ENCODE measurements at places on chromosomes 12 and 14.

GRCh38 chr12:94553130-94553519 is 93.5 kb upstream of the CEP83 start:
- DNase-seq = no peak

DNA sequence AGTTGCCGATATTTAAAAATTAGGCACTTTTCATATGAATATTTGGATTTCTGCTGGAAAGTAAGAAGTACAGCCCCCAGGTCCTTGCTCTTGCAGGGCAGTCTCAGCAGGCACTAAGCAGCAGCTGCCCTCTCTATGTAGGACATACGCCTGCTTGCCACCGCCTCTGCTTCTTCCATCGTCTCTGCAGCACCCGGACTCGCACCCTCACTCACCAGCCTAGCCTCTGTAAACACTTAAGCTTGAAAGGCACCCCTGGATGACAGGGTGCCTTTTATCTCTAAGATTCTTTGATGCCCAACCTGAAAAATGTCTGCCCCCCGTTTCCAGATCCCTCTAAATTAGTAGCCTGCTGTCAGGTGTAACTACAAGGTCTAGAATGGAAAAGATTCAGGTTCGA is 19.0 kb downstream of the OTUB2 start:
- no peak for DNase-seq

DNA sequence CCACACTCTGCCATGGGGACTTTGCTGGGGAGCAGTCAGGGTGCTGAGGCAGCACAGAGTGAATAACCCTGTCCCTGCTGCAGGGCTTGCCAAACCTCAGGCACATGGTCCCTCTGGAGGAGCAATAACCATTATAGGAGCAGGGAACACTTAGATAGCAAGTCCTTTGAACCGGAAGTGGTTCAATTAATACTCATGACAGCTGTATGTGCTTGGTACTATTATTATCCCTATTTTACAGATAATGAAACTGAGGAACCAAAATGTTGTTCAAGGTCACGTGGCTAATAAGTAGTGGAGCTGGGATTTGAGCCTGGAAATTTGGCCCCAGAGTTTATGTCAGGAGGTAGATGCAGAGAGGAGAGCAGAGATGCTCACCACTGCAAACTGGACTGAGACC is 49.0 kb downstream of the RFX4 start:
- DNase-seq = peak; percentile 30

DNA sequence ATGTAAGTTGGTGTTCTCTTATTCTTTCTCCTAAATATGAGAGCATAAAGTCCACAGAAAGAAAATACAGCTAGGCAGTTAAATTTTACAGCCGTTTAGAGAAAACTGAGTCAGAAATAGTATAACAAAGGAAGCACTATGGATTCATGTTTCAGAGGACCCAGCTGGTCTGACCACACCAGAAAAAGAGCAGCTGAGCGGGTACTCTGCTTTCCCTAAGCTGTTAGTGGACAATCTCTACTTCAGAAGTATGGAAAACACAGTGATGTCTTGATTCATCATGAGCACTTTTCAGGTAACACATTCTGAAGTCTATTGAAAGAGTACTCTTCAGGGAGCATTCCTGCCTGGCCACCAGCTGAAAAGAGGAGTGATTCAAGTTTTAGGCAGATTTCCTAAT is 12.4 kb downstream of the PPM1H start:
- DNase-seq = no peak

GRCh38 chr12:24838531-24838950 is 110.4 kb downstream of the BCAT1 start:
- DNase-seq = peak; percentile 7

DNA sequence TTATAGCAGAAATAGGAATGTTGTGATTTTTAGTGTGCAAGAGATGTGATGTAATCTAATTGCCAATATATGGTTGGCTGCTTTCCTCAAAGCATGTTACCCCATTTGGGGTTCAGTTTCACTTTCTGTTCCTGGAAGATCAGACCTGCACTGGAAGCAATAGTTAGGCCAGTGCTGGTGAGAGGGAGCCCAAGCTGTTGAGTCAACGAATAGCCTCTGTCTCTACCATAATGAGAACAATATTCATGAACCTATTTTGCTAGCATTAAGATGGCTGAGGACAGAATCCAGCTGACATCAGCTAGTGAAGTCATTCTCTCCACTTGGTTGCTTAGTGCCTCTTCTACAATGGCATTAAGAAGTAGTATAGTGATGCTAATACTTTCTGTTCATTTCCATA is 379.9 kb upstream of the DCN start:
- no peak for DNase-seq

DNA sequence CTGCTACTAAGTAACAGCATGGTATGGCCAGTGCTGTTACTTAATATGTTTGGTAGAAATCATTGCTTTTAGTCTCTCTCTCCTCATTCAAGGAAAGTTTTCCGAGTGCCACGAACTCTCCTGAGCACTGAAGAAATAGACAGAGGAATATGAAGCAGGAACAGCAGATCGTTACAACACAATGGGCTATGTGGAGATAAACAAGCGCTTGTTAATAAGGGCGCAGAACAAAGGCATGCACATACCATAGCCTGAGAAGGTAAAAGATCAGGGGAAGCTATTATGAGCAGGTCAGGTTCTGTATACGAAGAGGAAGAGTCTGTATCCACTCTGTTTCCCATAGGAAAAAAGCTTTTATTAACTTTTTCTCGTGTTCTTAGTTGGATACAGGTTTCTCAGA is 156.2 kb upstream of the CPNE8 start:
- DNase-seq = no peak

DNA sequence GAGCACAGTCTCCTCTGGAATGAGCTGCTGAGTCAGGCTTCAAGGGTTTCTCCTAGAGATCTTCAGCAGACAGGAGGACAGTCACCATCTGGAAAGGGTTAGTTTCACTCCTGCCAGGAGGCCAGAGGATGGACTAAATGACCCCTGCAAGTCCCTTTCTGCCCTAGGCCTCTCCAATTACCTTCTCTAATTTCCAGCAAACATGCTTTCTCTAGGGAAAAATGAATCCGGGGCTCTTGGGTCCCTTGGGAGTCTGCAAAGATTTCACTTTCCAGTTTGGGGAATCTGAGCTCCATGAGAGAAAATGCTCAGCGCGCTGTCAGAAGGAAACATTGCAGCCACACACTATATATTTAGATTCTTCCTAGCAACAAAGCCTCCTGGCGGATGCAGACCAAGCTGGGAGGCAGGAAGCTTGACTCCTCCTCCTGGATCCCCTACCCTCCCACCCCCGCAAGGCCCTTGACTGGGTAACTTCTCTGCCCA is 184.4 kb upstream of the CCND2 start:
- no peak for DNase-seq

GRCh38 chr12:132111654-132112304 is 32.3 kb downstream of the DDX51 start:
- DNase-seq = no peak

GRCh38 chr14:104403421-104404220 is 175.9 kb upstream of the C14orf180 start:
- DNase-seq = no peak

DNA sequence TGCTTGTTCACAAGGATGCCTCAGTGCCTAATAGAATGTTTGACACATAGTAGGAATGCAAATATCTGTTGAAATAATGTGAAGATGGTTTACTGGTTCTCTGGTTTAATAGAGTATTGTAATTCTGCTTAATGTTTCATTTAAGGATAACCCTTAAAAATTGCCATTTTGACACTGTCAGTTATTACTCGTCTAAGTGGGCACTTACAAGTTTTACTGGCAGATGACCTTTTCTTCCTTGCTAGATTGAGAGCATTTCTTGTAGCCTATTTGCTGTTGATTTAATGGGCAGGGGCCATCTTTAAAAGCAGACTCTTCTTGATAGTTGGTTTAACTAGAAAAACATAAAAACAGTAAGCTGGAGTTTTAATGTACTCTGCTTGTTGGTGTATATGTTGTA is 1.9 kb downstream of the TMEM263 start:
- no peak for DNase-seq

GRCh38 chr12:108806921-108807320 is 50.5 kb downstream of the SSH1 start:
- no peak for DNase-seq

DNA sequence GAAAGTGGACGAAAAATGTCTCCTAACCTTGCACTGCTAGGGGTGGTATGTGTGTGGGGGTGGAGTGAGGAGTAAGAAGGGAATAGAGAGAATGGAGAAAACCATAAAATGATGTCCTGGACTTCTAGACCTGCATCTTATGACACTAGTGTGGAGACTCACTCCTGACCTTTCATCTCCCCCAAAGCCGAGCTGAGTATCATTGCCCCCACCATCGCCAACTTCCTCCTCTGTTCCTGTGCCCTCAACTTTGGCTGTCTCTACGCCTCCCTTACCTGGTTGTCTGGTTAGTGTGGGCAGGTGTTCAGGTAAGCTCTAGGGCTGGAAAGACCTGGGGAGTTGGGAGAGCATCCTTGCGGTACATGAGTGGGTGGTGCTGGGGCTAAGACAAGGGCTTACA is 4.5 kb upstream of the KLHL33 start:
- DNase-seq = no peak

GRCh38 chr12:120795441-120796178 is 70.0 kb downstream of the ACADS start:
- DNase-seq = no peak

All from stimulated activated effector memory CD8-positive, alpha-beta T cell treated with anti-CD3 and anti-CD28 coated beads, Interleukin-12 subunit alpha, Interleukin-12 subunit beta, amount 100 ng/mL, for 72 hours (primary cell).